PC-3 (cell line): ENCODE measurements at places on chromosomes 16 and 17. TPM values are rescaled to one million over a fixed set of nuclear protein-coding genes. Genes with fewer than 3 reads are reported as not detected.
A peak's percentile ranks its signal among the peaks of the same experiment; 100 is the strongest.

Gene PHKB
- 31.8 and 42.0 TPM in 2 replicates for total RNA-seq

Gene KRTAP4-11
- not detected in 2 replicates for total RNA-seq

DNA sequence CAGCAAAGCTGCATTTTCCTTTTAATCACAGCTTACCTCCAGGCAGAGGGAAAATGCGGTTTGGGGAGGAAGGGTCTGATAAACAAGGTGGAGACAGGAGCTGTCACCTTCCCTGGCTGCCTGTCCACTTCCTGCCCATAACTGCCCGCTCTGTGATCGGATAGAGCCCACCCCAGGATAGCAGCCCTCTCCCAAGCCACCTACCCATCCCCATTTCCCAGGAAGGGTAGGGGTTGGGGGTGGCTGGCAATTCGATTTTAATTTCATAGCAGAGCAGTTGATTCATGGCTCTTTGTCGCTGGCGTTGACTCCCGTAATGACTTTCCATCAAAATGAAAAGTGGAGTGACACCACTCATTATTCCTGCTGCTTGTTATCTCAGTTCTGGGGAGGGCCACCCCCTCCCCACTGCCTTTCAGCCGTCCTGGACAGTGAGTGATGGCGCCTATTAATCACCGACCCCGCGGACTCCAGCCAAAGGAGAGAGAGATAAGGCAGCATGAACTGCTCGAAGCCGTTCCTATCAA lies 11.2 kb downstream of the CDK5RAP3 start:
- no peak overlapping the region for H3K27ac ChIP-seq
- no peak for DNase-seq
- H3K36me3 ChIP-seq = peaks cover 56% of the 10 kb centered on the region
- H3K27me3 ChIP-seq = no peaks in the 10 kb centered on the region
- H3K4me1 ChIP-seq = no peaks in the 10 kb centered on the region

- no peaks in the 10 kb centered on the region for H3K27me3 ChIP-seq
- H3K4me1 ChIP-seq = no peaks in the 10 kb centered on the region; the same call in 1 of the 2 replicates
- H3K36me3 ChIP-seq = no peaks in the 10 kb centered on the region
- H3K4me3 ChIP-seq = no peak overlapping the region
Measured at GRCh38 chr16:66375451-66375850, 9.0 kb downstream of the CDH5 start.

DNA sequence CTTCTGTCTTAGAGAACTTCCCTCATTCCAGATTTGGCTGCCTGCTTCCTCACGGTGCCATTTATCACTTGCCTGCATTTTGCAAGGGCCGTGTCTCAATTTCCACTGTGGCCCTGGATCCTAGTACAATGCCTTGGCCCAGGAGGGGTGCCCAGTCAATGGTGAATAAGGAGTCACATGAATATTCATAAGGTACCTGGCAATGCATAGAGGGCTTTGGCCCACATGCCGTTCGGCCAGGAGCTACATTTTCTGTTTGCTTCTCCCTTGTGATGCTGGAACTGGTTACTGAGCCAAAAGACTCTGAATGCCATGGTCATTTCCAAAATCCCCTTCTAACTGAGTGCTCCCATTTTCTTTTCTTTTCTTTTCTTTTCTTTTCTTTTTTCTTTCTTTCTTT lies 4.8 kb upstream of the PIRT start:
- H3K27ac ChIP-seq = no peak overlapping the region
- H3K4me3 ChIP-seq = no peak overlapping the region
- no peaks in the 10 kb centered on the region for H3K4me1 ChIP-seq
- no peaks in the 10 kb centered on the region; the same call in 1 of the 2 replicates for H3K36me3 ChIP-seq

DNA sequence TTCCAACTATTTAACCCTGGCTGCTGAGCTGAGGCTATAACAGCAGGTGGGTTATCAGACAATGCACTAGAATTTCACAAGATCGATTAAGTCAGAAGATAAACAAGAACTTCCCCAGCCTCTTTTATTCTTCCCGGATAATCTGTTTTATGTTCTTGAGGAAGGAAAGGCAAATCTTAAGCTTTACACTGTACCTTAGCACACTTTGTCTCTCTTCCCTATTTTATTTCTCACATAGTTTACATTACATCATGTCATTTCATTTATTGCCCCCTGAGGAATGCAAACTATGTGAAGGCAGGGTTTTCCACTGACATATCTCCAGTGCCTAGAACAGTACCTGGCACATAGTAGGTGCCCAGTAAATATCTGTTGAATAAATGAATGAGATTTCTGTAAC lies 139.6 kb downstream of the SKAP1 start:
- 0 out of 2 replicates have a peak, but pooled peaks cover 2% of the 10 kb centered on the region for H3K27me3 ChIP-seq
- peak; percentile 18 for DNase-seq
- no peaks in the 10 kb centered on the region for H3K36me3 ChIP-seq
- no peak overlapping the region for H3K4me3 ChIP-seq
- no peak overlapping the region for H3K27ac ChIP-seq
- H3K4me1 ChIP-seq = peaks cover 8% of the 10 kb centered on the region

GRCh38 chr16:67561501-67561823 lies 864 bp upstream of the CTCF start:
- peak overlapping the region; percentile 74 for H3K27ac ChIP-seq
- no peaks in the 10 kb centered on the region for H3K36me3 ChIP-seq
- DNase-seq = no peak
- H3K27me3 ChIP-seq = no peaks in the 10 kb centered on the region
- peak overlapping the region; percentile 79 for H3K4me3 ChIP-seq

- DNase-seq = peak; percentile 77
- no peak overlapping the region for H3K4me3 ChIP-seq
- H3K4me1 ChIP-seq = peaks cover 27% of the 10 kb centered on the region
- peak overlapping the region; percentile 58 for H3K27ac ChIP-seq
- no peaks in the 10 kb centered on the region; the same call in 1 of the 2 replicates for H3K36me3 ChIP-seq
Measured at GRCh38 chr17:82874011-82874835, 34.4 kb upstream of the ZNF750 start.

- H3K27ac ChIP-seq = no peak overlapping the region
Measured at GRCh38 chr16:27171584-27171983, 31.7 kb upstream of the KDM8 start.

- H3K27me3 ChIP-seq = no peaks in the 10 kb centered on the region
- peaks cover 13% of the 10 kb centered on the region for H3K4me1 ChIP-seq
- H3K36me3 ChIP-seq = no peaks in the 10 kb centered on the region
- no peak for DNase-seq
- no peak overlapping the region for H3K27ac ChIP-seq
Measured at GRCh38 chr17:62696726-62697490, 69.4 kb downstream of the MRC2 start.

DNA sequence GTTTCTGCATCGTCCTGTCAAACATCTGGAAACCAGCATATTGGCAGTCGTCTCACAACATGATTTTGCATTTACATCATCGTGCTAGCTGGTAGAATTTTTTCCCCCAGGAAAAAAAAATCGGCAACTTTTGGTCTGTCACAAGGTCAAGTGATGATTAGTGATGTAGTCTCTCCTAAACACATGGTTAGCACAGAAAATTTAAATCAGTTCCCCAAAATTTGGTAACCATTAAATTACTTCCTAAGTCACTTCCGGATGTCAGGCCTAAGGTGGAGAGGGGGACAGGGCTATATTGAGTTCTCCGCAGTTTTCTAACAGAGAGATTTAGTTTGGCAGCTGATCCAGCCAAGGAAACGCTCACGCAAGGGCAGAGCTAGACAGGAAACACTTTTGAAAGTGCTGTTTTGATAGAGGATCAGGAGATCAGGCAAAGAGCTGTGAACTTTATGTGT lies 271.0 kb upstream of the TBX2 start:
- no peaks in the 10 kb centered on the region for H3K27me3 ChIP-seq
- DNase-seq = no peak
- H3K36me3 ChIP-seq = no peaks in the 10 kb centered on the region
- no peak overlapping the region for H3K27ac ChIP-seq

DNA sequence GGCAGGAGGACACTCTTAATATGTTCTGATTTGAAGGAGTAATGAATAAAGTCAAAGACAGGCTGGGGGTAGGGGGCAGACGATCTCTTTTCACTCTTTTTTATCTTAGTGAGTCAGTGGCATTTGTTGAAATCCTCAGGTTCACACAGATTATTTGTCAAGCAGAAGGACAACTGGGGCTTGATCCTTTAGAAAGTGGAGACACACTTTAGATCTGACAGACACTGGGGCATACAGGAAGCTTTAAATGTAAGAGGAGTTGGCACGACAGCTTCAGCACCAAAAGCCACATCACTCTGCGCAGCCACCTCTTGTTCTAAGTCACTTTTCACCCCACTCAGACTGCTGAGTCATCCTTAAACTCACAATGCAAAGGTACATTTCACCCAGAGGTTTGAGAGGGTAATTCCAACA lies 121.5 kb downstream of the STXBP4 start:
- H3K36me3 ChIP-seq = no peaks in the 10 kb centered on the region
- peak overlapping the region; percentile 65 for H3K27ac ChIP-seq
- peak; percentile 82 for DNase-seq
- peaks cover 29% of the 10 kb centered on the region for H3K4me1 ChIP-seq

DNA sequence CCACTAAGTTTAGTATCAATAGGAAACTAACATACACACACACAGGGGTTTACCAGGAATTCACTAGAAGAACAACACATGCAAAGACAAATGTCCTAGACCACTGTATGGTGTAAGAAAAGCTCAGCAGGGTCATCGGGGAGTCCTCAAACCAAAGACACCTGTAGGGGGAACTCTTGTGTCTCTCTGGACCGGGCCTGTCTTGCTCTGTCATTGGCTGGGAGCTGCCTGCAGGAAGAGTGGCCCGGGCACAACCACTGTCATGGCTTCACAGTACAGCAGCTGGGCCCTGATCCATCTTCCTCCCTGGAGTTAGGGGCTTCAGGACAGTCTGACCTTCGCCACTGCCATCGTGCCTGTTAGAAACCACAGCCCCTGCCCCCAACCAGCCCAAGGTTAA lies 263.6 kb upstream of the DYNLRB2 start:
- DNase-seq = no peak
- H3K4me3 ChIP-seq = no peak overlapping the region
- no peaks in the 10 kb centered on the region for H3K36me3 ChIP-seq
- H3K27me3 ChIP-seq = no peaks in the 10 kb centered on the region

GRCh38 chr17:59783221-59784047 lies 76.0 kb downstream of the VMP1 start:
- H3K4me1 ChIP-seq = peaks cover 69% of the 10 kb centered on the region
- no peaks in the 10 kb centered on the region for H3K27me3 ChIP-seq
- peak overlapping the region; percentile 43 for H3K4me3 ChIP-seq
- peak overlapping the region; percentile 88 for H3K27ac ChIP-seq
- peaks cover 4% of the 10 kb centered on the region; the same call in 1 of the 2 replicates for H3K36me3 ChIP-seq

DNA sequence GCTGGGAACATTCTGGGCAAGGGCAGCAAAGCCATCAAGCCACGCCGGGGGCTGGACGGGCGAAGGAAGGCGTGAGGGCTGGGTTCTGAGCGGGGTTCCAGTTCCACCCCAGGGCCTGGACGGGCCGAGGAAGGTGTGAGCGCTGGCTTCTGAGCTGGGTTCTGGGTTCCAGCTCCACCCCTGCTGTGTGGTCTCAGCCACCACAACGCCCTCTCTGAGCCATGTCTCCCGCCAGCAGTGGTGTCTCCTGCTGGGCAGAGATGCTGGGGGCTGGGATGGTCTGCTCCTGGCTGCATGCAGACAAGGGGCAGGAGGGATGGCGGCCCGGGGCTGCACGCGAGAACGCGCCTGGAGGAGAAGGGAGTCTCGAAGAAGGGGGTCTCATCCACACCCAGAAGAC lies 3.9 kb upstream of the CPNE7 start:
- no peaks in the 10 kb centered on the region for H3K27me3 ChIP-seq
- peaks cover 6% of the 10 kb centered on the region; the same call in 1 of the 2 replicates for H3K4me1 ChIP-seq
- H3K4me3 ChIP-seq = no peak overlapping the region
- no peak overlapping the region for H3K27ac ChIP-seq
- H3K36me3 ChIP-seq = no peaks in the 10 kb centered on the region

DNA sequence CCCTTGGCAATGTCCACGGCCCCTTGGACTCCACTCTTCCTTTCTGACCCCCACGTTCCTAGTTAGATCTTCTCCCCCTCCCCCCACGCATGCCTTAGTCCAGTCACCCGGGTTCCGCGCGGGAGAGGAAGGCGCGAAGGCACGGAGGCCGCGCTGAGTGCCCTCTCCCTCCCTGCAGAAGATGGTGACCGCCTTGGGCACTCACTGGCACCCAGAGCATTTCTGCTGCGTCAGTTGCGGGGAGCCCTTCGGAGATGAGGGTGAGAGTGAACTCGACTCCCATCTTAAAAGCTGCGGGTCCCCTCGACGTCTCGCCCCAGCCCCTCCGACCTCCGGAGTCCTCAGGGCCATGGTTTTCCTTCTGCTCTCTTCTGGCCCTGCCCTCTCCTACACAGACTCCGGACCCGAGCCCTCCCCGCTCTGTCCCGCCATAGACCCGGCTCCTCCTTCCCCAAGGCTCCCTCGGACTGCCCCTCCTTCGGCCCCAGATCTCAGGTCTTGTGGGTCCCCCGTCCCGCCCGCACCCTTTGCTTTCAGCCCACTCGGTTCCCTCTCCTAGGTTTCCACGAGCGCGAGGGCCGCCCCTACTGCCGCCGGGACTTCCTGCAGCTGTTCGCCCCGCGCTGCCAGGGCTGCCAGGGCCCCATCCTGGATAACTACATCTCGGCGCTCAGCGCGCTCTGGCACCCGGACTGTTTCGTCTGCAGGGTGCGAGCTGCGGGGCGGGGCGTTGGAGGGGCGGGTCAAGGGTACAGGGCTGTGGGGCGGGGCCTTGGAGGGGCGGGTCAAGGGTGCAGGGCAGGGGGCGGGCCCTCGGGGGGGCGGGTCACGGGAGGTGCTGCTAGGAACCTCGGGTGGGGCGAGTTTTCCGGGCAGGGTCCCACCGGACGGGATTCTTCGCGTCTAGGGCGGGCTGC lies 4.6 kb downstream of the TGFB1I1 start:
- H3K27ac ChIP-seq = no peak overlapping the region
- no peaks in the 10 kb centered on the region; the same call in 1 of the 2 replicates for H3K4me1 ChIP-seq
- H3K36me3 ChIP-seq = no peaks in the 10 kb centered on the region
- H3K4me3 ChIP-seq = no peak overlapping the region

- no peaks in the 10 kb centered on the region; the same call in 1 of the 2 replicates for H3K36me3 ChIP-seq
- no peak overlapping the region for H3K4me3 ChIP-seq
- no peak for DNase-seq
- H3K27ac ChIP-seq = no peak overlapping the region
- no peaks in the 10 kb centered on the region for H3K27me3 ChIP-seq
- H3K4me1 ChIP-seq = no peaks in the 10 kb centered on the region
Measured at GRCh38 chr17:29504711-29505110, 62.1 kb downstream of the ABHD15 start.

GRCh38 chr16:68399456-68399855 lies 48.9 kb downstream of the SMPD3 start:
- H3K4me1 ChIP-seq = peaks cover 4% of the 10 kb centered on the region; the same call in 1 of the 2 replicates
- no peak overlapping the region for H3K4me3 ChIP-seq
- H3K27me3 ChIP-seq = no peaks in the 10 kb centered on the region
- no peak for DNase-seq

DNA sequence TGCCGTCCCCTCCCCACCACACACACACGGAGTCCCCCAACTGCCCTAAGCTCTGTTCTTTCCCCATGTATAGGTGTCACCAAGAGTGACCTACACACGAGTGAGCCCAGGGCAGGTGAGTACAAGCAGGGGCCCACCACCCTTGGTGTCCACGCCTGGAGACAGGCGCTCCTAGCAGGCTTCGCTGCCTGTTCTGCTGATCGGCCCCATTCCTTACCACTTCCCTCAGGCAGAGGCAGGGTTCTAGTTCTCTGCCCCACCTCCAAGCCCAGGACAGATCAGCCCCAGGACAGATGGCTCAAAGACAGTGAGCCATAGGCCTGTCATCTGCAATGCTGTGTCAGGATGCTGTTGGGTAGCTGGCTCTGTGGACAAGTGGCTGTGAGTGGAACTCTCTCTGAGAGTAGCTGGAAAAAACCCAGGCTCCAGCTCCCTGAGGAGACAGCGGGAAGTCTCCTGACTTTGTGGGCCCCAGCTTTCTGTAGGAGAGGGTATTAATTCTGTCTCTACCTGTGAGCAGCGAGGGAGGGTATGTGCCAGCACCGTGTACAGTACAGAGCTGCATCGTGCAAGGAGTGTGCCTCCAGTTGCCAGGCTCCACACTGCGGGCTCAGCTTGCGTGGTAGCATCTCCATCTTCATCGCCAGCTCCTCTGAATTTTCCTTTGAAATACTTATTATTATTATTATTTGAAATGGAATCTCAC lies 897 bp downstream of the TP53I13 start:
- peaks cover 7% of the 10 kb centered on the region; the same call in 1 of the 2 replicates for H3K4me1 ChIP-seq
- no peaks in the 10 kb centered on the region for H3K36me3 ChIP-seq
- DNase-seq = peak; percentile 42
- no peak overlapping the region for H3K27ac ChIP-seq
- H3K27me3 ChIP-seq = no peaks in the 10 kb centered on the region
- H3K4me3 ChIP-seq = peak overlapping the region; percentile 85
